ENCODE measurements at places on chromosomes 7 and 10.

GRCh38 chr7:17668122-17668521, 272.2 kb downstream of the SNX13 start:
- no peak for DNase-seq

DNA sequence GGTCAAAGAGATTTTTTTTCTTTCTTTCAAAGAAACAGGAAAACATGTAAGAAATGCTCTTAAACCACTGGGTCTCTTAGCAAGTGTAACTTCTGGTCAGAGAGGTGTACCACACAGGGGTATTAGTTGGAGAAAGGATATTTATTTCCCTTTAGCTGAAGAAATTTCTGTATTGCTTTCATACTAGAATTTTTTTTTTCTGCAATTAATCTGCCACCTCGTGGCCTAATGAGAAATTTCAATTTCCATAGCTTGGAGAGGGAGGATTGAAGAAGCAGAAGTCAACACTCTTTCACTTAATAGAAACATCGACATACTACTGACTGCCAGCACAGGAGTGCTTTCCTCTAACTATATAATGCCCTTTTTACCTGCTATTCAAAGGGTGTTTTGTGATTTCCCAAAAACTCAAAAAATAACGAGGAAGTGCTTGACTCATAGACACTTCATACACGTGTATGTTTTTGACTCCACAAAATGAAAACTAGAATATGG, 177.6 kb upstream of the NAMPT start:
- DNase-seq, result no peak

DNA sequence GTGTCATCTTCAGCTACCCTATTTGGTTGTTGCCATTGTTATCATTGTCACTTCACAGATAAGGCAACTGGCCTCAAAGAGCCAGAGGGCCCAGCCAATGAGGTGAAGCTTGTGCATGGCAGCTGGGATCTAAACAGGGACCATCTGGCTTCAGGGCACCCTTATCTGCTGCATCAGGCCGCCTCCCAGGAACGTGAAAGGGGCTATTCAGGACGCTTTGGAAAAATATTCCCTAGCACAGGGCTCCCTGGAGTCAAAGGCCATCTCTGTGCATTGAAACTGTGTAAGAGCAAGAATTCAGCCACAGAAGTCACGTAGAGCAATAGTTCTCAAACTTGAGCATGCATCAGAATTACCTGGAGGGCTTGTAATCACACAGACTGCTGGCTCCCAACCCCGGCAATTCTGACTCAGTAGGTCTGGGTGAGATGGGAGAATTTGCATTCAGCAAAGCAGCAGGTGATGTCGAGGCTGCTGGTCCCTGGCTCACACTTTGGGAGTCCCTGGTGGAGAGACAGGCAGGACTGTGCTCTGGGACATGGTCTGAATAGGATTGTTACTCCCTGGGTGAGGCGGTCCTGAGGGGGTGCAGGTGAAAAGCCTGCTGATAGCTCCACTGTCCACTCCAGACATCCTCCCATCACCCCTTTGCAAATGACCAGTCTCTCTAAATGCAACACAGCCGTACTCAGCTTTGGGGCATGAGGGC, 21.5 kb upstream of the PLEKHA1 start:
- no peak for DNase-seq

- no peak for DNase-seq
Measured at GRCh38 chr10:18601321-18601720, 50.1 kb downstream of the NSUN6 start.

- DNase-seq, result no peak
Measured at GRCh38 chr10:32244011-32244410, 102.9 kb downstream of the EPC1 start.

Measured in stimulated activated CD4-positive, alpha-beta T cell treated with anti-CD3 and anti-CD28 coated beads, Interleukin-2, amount 100 ng/mL, for 24 hours (primary cell).